Kidney (tissue), 22 donors: ENCODE measurements at places on chromosomes 2 and 18. TPM values are rescaled to one million over a fixed set of nuclear protein-coding genes. Genes with fewer than 3 reads are reported as not detected.

GRCh38 chr2:172860336-172860707, 124.7 kb downstream of the RAPGEF4 start:
- no peak for DNase-seq

CUL3 gene
- polyA plus RNA-seq = 81.2 TPM

DNA sequence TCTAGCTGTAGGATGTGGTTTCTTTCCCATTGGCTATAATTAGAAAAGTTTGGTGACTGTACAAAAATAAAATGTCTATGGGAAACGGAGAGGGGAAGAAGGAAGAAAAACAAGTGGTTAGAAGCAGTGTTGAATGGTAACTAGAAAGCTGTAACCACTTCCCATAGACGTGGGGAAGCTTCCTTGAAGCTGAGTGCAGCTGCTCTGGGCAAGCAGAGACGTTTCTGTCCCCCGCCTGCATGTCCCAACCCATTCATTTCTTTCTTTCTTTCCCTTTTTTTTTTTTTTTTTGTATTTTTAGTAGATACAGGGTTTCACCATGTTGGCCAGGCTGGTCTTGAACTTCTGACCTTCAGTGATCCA, 367.8 kb upstream of the HS6ST1 start:
- no peak for DNase-seq

DNA sequence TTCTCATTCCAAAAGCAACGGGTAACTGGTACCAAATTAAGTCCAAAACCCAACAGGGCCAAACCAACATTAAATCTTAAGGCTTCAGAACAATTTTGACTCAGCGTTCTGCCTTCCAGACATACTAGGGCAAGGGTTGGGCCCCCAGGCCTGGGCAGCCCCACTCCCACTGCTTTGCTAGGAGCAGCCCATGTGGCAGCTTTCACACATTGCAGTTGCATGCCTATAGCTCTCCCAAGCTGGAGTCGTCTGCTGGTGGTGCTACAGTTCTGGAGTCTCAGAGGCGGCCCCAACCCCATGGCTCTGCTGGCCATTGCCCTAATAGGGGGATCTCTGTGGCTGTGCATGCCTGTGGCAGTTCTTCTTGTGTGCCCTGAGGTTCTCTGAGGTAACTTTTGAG, 37.6 kb upstream of the CD226 start:
- DNase-seq = no peak

GPR35 gene
- 1.7 TPM for polyA plus RNA-seq

RAB17 gene
- polyA plus RNA-seq = 151 TPM

- DNase-seq = no peak
These were observed 127.8 kb downstream of the CCBE1 start for GRCh38 chr18:59569390-59569791.
